RCC 7860 (cell line): ENCODE measurements at places on chromosomes 2 and 18.
A peak's percentile ranks its signal among the peaks of the same experiment; 100 is the strongest.

DNA sequence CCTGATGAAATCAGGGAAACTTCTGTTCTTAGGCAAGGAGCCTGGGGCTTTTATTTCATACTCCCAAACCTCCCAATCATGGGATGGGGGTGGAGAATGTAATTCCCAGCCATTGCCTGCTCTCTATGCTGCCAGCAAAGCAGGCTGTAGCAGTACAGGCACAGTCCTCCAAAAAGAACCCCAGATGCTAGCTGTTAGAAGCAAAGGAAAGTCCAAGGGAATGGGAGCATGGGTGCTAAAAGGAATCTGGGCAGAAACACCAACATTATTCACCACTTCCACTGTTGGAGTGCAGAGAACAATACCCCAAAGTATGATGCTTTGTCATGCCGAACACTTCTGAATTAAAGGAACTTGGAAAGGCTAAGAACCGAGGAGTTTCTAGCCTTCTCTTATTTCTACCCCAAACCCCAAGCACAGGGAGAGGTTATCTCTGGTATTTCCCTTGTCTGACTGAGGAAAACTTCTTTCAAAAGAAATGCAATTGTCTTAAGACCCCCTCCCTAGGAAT lies 24.7 kb downstream of the MDH1 start:
- DNase-seq = no peak

- peak; percentile 10 for DNase-seq
Observed at GRCh38 chr2:123993728-123994323, 31.3 kb upstream of the CNTNAP5 start.

GRCh38 chr2:86414996-86415395 lies 26.2 kb upstream of the KDM3A start:
- DNase-seq = no peak

- no peak for DNase-seq
Observed at GRCh38 chr18:77113361-77114151, 19.0 kb downstream of the MBP start.

DNA sequence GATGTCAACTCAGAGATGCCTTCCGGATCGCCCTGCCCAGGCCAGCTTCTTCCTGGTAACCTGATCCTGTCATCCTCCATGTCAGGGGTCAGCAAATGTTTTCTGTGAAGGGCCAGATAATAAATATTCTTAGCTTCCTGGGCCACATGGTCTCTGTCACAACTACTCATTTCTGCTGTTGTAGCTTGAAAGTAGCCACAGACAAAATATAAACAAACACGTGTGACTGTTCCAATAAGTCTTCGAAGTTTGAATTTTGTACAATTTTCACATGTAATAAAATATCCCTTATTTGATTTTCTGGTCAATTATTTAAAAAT lies 35.8 kb downstream of the ANXA4 start:
- no peak for DNase-seq

DNA sequence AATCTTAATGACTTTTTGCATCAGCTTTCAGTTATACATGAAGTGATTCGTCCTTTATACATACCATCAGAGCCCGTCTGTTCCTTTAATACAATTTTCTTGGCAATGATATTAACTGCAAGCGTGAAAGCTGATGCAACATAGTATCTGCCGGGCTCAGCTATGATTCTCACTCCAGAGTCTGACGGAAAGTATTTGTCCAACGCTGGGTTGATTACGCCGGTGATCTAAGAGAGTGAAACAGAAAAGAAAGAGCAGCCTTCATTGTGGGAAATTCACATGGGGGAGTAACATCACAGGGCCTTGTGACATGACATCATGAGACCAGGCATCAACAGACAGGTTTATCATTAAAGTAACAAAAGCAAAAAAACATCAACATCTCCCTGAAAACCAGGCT lies 6.2 kb downstream of the ODC1 start:
- no peak for DNase-seq

DNA sequence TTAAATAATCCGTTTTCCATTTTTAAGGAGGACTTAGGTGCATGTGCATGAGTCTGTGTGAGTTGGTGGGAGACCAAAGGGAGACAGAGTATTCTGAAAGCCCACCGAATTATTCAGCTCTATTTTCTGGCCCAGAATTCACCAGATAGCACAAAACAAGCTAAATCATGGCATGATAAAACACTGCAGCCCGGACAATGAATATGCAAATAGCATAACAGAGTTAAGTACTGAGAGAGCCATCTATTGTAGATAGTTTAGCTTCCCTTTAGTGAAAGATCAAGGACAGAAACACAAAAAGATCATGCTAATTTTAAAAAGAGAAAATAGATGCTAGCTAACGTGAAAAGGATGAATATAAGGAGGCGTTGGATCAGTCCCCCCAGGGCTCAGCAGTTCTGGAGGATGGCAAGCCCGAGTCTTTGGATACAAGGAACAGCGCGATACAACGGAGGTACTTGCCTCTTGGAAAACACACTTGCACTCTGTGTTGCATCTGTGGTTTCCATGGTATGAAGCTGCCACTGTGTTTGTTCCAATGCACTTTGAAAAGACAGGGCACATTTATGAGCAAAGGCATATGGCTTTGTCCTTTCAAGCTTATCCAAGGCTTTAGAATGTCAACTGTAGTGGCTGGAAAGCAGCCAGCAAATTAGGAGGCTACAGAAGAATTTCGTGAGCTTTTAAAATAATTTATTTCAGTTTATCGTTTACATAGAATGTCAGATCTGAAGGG lies 119.9 kb downstream of the LYPD1 start:
- DNase-seq = no peak

DNA sequence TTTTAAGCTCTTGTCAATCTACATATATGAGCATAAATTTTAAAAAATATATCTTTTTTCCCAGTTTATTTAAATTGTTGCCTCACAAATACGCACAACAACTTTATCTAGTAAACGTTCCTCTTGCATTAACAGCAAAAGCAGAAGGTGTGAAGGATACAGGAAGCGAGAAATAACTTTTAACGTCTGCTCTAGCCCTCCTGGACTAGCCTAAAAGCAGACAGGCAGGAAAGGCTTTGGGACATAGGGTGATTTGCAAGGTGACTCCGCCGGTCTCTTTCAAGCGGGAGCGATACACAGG lies 434 bp upstream of the DUSP19 start:
- DNase-seq = no peak

GRCh38 chr18:42417189-42417588 lies 462.2 kb downstream of the PIK3C3 start:
- no peak for DNase-seq

DNA sequence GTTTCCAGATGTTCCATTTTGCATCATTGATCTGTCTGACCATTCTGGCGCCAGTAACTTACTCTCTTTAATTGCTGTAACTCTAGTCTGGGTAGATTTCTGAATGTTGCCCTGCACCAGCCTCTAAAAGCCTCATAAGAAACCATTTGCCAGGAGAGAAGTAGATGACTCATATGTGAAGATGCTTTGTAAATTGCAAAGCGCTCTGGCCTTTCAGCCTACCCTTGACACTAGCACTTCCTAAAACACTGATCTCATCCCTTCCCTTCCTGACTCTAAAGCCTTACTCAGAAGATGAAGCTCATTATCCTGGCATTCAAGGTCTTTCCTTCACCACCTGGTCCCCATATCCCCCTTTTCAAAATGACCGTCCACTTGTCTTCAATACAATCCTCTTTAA lies 193.2 kb upstream of the MEX3C start:
- no peak for DNase-seq

- no peak for DNase-seq
Observed at GRCh38 chr2:14401873-14402272, 230.6 kb upstream of the LRATD1 start.

DNA sequence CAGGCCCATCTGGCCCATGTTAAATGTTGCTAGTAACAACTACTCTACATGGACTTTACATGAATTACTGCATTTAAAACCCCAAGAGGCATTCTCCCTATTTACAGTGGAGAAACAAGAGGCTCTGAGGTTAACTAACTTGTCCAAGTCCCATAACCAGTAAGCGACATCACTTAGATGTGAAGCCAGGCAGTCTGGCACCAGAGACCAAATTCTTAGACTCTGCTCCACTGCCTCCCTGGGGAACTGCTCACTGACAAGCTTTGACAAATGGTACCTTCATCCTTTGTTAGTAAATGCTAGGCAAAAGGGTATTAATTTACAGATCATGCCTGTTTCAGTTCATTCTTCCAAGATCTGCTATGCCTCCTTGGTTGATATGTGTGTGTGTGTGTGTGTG lies 124.8 kb downstream of the AFF3 start:
- peak; percentile 63 for DNase-seq

DNA sequence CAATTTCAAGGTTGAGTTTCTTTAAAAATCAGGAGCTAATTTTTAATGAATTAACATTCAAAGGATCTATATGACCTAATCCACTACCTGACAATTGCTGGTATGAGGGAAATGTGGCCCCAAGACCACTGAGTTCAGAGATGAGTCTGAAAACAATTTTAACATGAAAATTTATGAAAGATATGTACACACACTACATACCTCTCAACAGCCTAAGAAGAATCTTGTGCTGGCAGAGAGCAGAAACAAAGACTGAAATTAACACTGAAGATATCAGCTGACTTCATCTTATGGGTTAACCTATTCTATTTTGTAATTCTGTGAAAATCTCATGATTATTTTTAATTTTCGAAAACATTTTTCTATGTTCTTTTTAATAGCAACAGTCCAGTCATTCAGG lies 1.7 kb downstream of the FAP start:
- DNase-seq = no peak

DNA sequence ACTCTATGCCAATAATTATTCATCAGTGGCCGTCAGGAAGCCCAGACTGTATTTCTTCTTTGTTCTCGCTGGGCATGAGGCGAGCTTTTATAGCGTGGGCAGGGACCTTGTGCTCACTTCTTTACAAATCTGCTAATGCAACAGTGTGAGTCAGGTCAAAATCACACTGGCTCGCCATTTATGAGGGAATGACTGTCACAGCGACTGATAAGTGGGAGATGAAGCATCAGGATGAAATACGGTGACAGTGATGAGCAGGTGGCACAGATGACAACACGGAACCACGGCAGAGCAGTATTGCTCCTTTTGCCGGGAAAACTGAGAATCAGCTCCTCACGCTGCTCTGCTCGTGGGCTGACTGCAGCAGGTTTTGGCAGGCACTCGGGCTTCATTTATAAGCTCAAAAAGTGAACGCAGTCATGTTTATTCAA lies 20.5 kb downstream of the TYMS start:
- DNase-seq = no peak

DNA sequence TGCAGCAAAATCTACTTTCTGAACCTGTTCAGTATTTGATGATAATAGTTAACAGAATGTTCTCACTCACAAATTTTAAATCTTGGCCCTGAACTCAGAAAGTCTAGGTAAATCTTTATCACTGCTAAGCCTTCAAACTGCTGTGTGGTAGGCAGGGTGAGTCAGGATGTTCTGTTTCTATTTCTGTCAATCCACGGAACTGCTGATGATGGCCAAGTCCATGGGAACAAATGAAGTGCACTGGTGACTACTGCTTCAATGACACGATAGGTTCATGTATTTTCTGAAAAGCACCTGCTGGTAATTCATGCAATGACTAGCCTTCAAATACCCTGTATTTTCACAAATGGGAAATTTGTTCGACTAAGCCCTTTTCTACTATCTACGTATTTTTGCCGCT lies 14.2 kb downstream of the NIFK start:
- peak; percentile 83 for DNase-seq

DNA sequence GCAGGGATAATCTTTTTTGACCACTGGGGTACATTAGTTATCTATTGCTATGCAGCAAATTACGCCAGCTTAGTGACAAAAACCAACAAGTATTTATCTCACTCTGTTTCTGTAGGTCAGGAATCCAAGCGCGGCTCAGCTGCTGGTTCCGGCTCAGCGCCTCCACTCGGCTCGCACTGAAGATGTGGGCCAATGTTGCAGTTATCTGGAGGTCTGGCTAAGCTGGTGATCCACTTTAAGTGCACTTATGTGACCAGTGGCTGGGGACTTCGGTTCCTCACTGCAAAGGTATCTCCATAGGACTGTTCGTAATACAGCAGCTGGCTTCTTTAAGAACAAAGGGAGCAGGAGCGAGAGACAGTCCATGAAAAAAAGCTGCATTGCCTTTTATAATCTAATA lies 591.9 kb downstream of the TMEM182 start:
- DNase-seq = no peak

- DNase-seq = no peak
Observed at GRCh38 chr2:126978333-126978732, 79.6 kb downstream of the TEX51 start.

- peak; percentile 26 for DNase-seq
Observed at GRCh38 chr2:714005-714741, 37.0 kb upstream of the TMEM18 start.

DNA sequence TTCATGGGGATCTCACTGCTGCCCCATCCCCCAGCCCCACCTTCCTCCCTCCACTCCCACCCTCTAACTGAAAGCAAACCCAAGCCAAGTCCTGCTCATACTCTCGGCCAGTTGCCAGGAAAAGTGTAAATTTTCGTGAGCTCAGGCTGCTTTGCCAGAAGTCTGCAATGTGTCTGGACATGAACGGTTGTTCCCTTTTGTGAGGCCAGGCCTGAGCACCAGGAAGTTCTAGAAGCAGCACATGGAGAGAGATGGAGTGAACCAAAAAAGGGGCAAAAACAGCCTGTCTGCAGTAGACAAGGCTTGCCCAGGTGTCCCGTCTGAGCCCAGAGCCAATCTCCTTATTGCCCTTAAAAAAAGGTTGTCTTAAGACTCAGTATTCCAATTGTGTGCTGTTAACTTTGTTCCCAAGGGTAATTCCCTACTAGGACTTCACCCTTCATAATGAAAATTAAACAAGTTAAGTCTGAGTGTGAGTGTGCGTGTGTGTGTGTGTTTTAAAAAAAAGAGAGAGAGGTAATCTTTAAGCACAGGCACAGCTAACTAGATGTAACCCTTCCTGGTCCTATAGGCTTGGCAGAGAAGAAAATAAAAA lies 247.1 kb downstream of the BCL11A start:
- no peak for DNase-seq

GRCh38 chr2:102674370-102674769 lies 55.0 kb downstream of the SLC9A2 start:
- DNase-seq = no peak

- DNase-seq = peak; percentile 37
Observed at GRCh38 chr2:158482594-158482993, 25.8 kb downstream of the PKP4 start.

DNA sequence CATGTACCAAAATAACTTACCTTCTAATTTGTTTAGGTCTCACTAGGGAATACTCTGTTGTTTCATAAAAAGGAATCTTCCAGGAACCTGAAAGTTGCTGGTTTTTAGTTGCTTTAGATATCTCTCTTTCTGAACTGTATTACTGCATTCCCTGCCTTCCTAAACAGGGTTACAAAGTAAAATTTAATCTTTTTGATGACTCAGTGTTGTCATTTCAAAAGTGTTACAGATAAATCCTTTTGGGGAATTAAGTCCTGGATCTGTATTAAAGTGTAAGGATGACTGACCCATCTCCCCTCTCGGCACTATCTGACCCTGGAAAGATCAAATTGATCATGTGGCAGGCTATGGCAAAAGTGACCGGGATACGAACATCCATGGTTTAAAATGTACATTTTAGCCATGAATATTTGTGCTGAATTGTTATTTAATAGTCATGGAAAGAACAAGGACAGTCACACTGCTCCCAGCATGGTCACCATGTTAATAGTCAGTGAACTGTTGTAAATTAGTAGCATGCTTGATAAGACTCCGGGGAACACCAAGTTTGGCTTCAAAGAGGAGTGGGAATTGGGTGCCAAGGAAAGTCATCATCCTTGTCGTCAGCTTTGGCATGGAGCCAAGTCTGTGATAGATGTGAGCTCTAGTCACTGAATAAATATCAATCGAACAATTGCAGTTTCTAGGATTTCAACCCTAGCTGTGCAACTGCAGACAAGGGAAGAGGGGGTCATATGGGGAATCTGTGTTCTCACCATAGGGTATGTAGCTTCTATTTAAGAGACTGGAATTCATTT lies 4.2 kb downstream of the PLEKHA3 start:
- DNase-seq = peak; percentile 41

- no peak for DNase-seq
Observed at GRCh38 chr2:157874348-157874747, 1.8 kb downstream of the ACVR1 start.
